ENCODE measurements at places on chromosomes 3 and 15.

- peak; percentile 10 for DNase-seq
Observed at GRCh38 chr3:8658306-8659212, 14.0 kb upstream of the SSUH2 start.

DNA sequence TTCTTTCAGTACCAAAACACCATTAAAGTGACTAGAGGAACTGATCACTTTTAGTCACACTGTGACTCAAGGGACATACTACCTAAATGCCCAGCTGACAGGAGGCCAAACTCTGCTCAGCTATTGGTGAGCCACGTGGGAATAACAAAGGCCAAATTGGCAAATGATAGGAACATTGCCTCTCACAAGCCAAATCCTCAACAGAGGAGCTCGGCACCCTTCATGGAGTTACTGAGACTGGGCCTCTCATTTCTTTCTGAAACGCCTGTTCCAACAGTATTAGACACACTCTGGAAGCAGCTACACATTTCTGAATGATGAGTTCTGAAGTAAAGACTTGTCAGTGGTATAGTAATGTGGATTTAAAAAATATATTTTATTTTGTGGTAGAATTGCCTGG, 166.0 kb upstream of the COL8A1 start:
- DNase-seq, result no peak

DNA sequence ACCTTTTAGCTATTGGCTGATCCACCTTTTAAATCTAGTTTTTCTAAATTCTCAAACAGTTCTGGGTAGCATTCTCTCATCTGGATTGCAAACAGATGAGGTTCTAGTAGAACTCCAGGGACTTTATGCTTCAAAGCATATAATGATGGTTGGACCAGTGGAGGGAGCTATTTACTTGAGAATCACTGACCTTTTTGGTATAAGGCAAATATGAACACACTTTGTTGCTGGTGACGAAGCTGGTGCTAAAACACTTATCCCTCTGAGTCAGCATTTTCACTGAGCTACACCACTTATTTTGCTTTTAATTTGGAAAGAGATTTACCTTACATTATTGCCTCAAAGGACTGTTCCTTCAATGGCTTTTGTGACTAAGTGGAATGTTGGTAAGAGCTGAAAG, 58.6 kb upstream of the SLITRK3 start:
- DNase-seq, result no peak

GRCh38 chr3:29335438-29335837, 54.6 kb downstream of the RBMS3 start:
- DNase-seq, result no peak

- peak; percentile 73 for DNase-seq
Observed at GRCh38 chr3:159765030-159765859, 223.4 kb upstream of the IL12A start.

- DNase-seq, result no peak
Observed at GRCh38 chr3:113536627-113537101, 4.3 kb downstream of the SIDT1 start.

DNA sequence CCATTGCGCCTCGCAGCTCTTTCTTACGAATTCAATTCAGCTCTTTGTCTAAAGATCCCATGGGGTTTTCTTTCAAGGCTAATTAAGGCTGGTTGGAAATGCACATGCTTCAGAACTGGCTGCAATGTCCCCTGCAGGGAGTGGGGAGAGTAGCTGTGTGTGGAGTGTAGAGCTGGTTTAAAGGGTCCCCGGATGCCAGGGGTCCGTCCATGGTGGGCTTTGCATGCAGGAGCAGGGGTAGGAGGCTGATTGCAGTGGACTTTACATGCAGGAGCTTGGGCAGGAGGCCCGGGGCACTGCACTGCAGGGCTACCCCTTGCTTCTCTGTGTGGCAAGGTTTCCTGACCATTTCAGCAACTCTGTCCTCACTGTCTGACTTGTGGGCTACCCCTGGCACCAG, 261.6 kb upstream of the LYSMD4 start:
- DNase-seq, result no peak

- no peak for DNase-seq
Observed at GRCh38 chr3:46186471-46187340, 21.4 kb downstream of the CCR1 start.

- DNase-seq, result no peak
Observed at GRCh38 chr3:27657404-27657803, 64.7 kb downstream of the EOMES start.

GRCh38 chr3:177594096-177594495, 396.8 kb upstream of the TBL1XR1 start:
- DNase-seq, result no peak

DNA sequence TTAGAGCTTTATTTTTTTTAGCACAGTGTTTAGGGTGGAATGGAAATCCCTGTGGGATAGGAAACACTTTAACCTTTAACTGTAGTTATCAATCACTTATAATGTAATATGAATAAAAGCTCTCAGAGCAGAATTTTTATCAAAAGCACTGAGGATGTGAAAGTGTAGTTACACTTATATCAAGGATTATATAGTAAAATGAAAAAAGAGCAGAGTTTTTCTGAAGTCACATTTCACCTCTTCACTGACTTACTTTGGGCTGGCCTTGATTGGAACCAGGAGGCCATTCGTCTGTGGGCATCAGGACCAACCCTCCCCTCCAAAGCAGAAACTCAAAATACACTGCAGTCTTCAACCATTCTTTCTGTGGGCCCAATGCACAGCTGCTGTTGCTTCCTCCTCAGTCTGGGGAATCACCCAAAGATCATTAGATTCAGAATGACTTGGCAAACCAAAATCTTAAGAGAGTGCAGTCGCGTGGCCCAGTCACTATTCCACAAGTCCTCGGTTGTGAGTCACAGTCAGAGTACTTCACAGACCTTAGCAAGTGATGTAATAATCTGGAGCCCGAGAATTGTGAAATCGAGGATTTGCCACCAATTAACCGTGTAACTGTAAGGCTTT, 132.6 kb upstream of the COL8A1 start:
- no peak for DNase-seq

- no peak for DNase-seq
Observed at GRCh38 chr3:183369117-183369516, 59.3 kb downstream of the MCF2L2 start.

- no peak for DNase-seq
Observed at GRCh38 chr3:9178697-9179096, 70.7 kb downstream of the SRGAP3 start.

DNA sequence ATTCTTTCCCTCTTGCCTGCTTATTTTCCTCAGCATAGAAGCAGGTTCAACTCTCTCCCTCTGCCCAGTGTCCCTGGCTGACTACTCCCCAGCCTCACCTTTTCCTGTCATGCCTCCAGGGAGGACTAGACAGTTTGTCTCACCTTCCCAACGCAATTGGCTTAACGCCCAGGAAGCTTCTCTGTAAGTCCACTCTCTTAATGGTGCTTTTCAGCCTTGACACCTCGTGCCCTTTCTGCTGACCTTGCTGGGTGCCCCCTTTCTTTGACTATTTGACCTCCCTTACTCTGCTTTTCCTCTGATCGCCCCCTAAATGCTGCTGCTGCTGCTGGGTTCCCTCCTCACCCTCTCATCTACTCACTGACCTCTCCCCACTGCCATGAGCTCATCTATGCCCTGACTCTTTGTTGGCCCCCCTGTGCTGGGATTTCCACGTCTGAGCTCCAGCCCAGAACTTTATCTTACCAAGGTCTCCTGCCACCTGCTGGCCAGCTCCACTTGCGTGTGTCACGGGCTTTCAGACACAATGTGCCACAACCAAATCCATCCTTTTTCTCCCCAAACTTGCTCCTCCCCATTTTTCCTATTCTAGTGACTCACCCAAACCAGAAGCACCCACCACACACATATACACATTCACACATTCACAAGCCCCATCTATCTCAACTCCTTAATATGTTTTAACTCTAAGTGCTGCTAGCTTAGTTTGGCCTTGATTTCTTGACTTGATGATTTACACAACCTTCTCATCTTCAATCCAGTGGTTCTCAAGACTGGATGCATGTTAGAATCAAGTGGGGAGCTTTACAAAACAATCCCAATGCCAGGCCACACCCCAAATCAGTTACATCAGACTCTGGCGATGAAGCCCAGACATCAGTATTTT, 16.6 kb downstream of the EPB42 start:
- DNase-seq, result peak; percentile 36

- DNase-seq, result no peak
Observed at GRCh38 chr15:90479656-90480055, 50.1 kb upstream of the CRTC3 start.

DNA sequence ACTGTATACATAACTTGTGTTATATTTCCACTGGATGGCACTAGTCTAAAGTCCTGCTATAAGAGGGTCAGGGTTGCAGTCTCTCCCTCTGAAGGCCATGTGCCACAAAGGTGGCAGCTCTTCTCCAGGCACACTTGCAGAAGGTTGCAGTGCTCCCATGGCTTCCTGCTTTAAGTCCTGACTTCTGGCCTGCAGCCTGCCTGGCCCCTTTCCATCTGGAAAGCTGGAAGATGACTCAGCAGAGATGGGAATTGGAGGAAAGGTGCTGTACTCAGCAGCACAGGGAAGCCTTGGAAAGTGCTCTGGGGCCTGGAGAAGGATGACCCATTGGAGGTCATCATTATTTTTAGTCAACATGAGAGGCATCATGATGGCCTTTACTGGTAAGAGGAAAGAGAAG, 40.9 kb upstream of the MRPL3 start:
- peak; percentile 72 for DNase-seq

- no peak for DNase-seq
Observed at GRCh38 chr15:62135532-62136134, 29.5 kb downstream of the C2CD4B start.

DNA sequence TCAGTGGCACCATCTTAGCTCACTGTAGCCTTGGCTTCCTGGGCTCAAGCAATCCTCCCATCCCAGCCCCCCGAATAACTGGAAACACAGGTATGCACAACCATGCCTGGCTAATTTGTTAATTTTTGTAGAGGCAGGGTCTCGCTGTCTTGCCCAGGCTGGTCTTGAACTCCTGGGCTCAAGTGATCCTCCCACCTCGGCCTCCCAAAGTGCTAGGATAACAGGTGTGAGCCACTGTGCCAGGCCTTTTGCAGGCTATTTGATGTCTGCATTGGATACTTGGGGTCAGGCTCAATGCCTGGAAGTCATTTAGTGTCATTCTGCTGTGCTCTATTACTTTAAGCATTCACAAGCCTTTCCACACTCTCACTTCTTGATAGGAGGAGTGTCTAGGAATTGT, 17.6 kb downstream of the LIMD1 start:
- peak; percentile 16 for DNase-seq

- peak; percentile 63 for DNase-seq
Observed at GRCh38 chr15:101502572-101503295, 13.2 kb upstream of the PCSK6 start.

DNA sequence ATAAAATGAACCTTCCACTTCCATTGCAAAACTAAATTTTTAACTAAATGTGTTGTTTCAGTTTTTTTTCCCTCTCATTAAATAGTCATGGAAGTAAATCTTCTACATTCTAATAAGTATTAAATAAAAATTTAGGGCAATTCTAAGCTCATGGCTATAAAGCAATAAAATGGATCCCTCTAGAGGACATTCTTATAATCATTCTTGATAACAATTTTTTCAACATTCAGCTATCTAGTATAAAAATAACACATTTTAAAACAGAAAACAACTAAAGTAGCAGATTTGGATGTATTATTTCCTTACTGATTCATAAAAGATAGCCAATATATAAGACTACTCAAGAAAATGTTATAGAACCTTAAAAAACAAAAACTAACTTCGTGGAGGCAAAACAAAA, 393.1 kb downstream of the PLOD2 start:
- no peak for DNase-seq

DNA sequence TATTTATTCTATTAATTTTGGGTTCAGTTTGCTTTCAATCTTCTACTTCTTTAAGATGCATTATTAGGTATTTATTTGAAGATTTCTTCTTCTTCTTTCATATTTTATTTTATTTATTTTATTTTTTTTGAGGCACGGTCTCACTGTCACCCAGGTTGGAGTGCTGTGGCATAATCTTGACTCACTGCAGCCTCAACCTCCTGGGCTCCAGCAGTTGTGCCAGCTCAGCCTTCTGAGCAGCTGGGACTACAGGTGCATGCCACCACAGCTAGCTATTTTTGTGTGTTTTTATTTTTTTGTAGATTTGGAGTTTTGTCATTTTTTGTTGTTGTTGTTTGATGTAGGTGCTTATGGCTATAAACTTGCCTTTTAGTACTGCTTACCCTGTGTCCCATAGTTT, 543.2 kb upstream of the SGO1 start:
- DNase-seq, result peak; percentile 59

- DNase-seq, result no peak
Observed at GRCh38 chr3:123658852-123659206, 74.0 kb upstream of the HACD2 start.

- no peak for DNase-seq
Observed at GRCh38 chr3:62183969-62184368, 189.4 kb downstream of the FEZF2 start.

DNA sequence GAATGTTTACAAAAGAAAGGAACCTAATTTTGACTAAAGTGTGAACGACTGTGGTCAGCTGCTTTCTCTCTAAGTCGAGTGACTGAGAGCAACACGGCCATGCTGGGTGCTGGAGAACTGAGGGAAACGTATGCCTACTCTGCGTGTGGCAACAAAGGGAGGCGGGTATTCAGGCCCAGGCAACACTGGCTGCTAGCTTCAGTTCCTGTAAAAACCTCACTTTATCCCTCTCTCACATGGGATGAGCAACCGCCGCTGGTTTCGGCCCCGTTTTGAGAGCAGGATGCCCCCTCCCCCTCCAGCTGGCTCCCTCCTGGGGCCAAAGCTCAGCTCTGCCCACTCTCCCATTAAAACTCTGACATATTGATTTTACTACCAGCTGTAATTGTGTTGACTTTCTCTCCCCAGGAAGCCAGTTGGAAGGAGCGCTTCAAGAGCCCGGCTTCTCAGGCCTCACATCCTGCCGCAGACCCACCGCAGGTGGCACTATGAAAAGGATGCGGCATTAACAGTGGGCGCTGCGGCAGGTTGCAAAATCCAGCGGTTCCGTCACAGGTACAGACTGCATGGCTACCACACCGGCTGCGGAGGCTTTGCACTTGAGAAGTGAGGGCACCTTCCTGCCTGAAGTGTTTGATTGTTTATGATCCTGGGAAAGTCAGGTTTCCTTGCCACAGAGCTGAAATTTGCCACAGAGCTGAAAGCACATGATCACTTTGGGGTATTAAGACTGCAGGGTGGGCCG, 12.7 kb downstream of the PLXND1 start:
- DNase-seq, result no peak

GRCh38 chr3:48690846-48691458, 5.2 kb upstream of the NCKIPSD start:
- DNase-seq, result no peak

- no peak for DNase-seq
Observed at GRCh38 chr15:77391372-77391951, 28.4 kb downstream of the PEAK1 start.

GRCh38 chr3:99915906-99916432, 98.3 kb downstream of the CMSS1 start:
- DNase-seq, result no peak

- no peak for DNase-seq
Observed at GRCh38 chr3:41200669-41201021, 1.3 kb downstream of the CTNNB1 start.

GRCh38 chr3:132159145-132159544, 124.3 kb upstream of the CPNE4 start:
- DNase-seq, result no peak

DNA sequence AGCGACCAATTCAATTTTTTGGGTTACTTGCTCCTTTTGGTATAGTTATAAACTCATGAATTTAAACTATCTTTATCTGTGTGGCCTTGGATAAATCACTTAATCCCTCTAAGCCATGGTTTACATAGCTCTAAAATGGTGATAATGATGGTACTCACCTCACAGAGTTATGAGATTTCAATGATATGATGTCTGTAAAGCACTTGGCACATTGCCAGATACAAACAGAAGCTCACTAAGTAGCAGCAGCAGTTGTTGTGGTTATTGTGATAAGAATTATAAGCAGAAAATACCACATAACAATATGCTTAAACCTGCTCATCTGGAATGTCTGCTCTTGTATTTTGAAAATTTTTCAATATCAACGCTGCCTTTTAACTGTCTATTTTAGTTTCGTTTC, 185.1 kb upstream of the SNTN start:
- no peak for DNase-seq

Measured in posterior cingulate gyrus (tissue), 11 donors.